ENCODE measurements at places on chromosomes 6 and 20. TPM values are rescaled to one million over a fixed set of nuclear protein-coding genes. Genes with fewer than 3 reads are reported as not detected.

Gene GHRH
- total RNA-seq: not detected

Gene PTCRA
- total RNA-seq: not detected

Gene SIRPG
- not detected for total RNA-seq

Gene RCAN2
- 0.13 TPM for total RNA-seq

Gene CYP39A1
- 0.22 TPM for total RNA-seq

Gene KCNS1
- total RNA-seq: 0.29 TPM

Gene CAP2
- total RNA-seq: 4.5 TPM

Gene MLIP
- total RNA-seq: 24.1 TPM

Gene TCFL5
- total RNA-seq: 12.3 TPM

Gene MAP3K7
- 49.1 TPM for total RNA-seq

Gene JAG1
- 71.8 TPM for total RNA-seq

Gene ADGRF4
- not detected for total RNA-seq

Gene PXDC1
- total RNA-seq: 81.1 TPM

Gene C20orf202
- total RNA-seq: not detected

Gene EPB41L2
- 116 TPM for total RNA-seq

Gene GNAS-AS1
- 0.57 TPM for total RNA-seq

Gene RAET1L
- not detected for total RNA-seq

Gene SNTA1
- total RNA-seq: 7.6 TPM

Gene RNF144B
- 135 TPM for total RNA-seq

Gene SLC22A16
- total RNA-seq: not detected

Gene PHACTR1
- total RNA-seq: 18.9 TPM

Gene TCEA2
- 17.3 TPM for total RNA-seq

Gene EYS
- not detected for total RNA-seq

Gene DDO
- total RNA-seq: not detected

Gene GRM1
- under 0.01 TPM for total RNA-seq

Gene ENPP5
- total RNA-seq: not detected

Gene TMEM244
- not detected for total RNA-seq

Gene NQO2
- 25.7 TPM for total RNA-seq

Gene SULF2
- total RNA-seq: 41.2 TPM

Gene ID4
- total RNA-seq: 0.13 TPM

Gene SLC17A2
- total RNA-seq: not detected

Gene HLA-DQA1
- not detected for total RNA-seq

Gene PTPRK
- 108 TPM for total RNA-seq

Gene ATP6V1G2
- 0.50 TPM for total RNA-seq

Gene WFDC10B
- total RNA-seq: not detected

Gene TNFRSF6B
- total RNA-seq: 13.2 TPM

Gene PNPLA1
- total RNA-seq: not detected

Gene UBD
- 0.14 TPM for total RNA-seq

Gene BANF2
- total RNA-seq: not detected

Gene FOXC1
- 28.7 TPM for total RNA-seq

Gene PRSS35
- 0.07 TPM for total RNA-seq

Gene SLC44A4
- 0.13 TPM for total RNA-seq

All from thoracic aorta endothelial cell (primary cell).